ENCODE measurements at places on chromosomes 11 and 22.

DNA sequence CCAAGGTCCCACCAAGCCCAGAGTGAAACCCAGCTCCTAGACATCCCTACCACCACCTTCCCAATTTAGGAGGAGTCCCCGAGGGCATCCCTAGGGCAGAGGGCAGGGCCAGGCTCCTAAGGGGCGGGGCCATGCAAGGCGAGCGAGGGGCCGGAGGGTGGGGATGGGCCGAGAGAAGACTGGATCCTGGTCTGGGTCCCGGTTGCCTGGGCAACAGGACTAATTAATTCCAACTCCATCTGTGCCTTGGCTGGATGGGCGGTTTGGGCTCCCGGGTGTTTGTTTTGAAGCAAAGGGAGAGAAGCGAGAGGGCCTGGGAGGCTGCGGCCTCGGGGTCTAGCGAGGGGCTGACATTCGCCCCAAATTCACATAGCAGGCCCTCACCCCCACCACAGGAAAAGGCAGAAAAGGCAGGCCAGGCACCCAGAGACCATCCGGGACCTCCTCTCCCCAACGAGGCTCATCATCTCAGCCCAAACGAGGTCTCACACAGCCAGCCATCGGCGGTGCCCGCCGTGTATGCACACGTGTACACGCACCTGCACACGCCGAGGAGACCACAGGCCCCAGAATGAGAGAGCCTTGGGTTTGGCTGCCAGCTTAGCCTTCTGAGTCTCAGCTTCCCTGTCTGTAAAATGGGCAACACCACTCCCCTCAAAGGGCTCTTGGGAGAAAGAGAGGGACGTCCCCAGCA lies 23.9 kb downstream of the ELFN2 start:
- no peak for DNase-seq

GRCh38 chr11:95700471-95700817 lies 89.1 kb downstream of the FAM76B start:
- DNase-seq, result no peak

GRCh38 chr11:25449091-25449490 lies 882.8 kb upstream of the ANO3 start:
- DNase-seq, result no peak

DNA sequence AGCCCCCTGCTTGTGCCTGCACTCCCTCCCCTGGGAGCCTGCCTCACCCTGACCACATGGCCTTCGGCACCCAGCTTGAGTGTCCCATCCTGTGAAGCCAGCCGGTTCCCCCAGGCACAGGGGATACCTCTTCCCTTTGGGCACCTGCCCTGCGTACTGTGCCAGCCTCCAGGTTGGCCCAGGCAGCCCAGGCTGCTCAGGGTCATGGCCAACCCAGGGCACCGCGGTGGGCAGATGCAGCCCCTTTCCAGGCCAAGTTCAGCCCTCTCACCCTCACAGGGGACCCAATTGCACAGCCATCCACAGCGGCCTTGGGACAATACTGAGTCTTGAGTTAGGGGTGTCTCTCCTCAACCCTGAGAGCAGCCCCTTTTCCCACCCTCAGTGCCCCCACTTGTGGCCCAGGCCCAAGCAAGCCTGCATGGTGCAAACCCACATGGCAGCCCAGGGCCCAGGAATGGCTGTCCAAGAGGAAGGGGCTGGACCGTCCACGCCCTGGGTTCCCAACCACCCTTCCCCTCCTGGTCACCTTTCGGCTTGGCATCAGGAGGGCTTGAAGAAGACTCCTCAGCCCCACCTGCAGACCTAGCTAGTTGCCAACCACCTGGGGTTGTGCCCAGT lies 87.7 kb downstream of the CDKN1C start:
- no peak for DNase-seq

DNA sequence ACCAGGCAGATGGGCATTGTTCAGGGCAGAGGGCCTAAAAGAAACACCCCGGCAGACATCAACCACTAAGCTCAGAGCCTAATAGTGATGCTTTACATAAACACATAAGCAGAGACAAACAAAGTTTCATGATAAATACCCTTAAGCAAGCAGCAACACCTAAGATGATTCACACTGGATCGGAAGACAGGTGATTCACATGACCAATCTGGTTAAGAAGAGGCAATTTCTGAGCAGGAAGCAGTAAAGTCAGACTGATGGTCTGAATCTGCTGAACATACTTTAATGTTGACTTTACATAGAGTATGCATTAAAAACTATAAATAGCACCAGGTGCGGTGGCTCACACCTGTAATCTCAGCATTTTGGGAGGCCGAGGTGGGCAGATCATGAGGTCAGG lies 56.1 kb downstream of the SYN3 start:
- no peak for DNase-seq

DNA sequence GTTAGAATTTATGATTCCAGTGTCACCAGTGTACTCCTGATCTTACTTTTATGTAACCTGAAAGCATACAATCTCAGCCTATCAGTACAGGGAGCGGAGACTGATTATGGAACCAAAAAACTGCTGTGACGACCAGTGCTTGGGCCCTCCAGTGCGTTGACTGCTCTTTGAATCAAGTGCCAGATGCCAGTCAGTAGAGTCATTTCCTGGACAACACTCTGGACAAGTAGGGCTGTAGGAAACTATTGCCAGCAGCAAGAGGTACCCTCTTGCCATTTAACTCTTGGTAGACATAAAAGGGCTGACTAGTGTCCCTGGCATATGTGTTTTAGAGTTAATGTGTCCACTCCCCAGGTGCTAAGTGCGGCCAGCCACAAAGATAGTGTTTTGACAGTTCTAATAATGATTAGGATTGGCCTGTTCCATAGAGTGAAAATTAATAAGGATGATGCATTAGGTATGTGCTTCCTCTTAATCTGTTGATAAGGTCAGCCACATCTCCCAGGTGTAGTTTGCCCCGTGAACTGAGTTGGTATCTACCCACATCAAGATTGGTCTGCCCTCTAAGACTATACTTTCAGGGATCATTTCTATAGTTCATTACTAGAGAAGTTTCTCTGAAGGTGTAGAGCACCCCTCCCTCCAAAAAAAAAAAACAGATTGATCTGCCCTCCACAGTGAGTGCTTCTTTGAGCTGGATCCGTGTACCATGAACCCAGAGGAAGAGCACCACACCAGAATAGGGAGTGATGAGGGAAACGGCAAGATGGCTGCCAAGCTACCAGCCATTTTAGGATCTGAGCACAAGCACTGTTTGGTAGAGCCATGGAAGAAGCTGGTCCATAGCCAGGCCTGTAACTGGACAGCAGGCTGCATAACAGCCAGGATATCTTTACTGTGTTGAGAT lies 20.7 kb upstream of the AIFM3 start:
- no peak for DNase-seq

- DNase-seq, result no peak
These were observed 214.3 kb downstream of the NXPE2 start for GRCh38 chr11:114892381-114893197.

- DNase-seq, result no peak
These were observed 64.8 kb downstream of the UBASH3B start for GRCh38 chr11:122720107-122720881.

DNA sequence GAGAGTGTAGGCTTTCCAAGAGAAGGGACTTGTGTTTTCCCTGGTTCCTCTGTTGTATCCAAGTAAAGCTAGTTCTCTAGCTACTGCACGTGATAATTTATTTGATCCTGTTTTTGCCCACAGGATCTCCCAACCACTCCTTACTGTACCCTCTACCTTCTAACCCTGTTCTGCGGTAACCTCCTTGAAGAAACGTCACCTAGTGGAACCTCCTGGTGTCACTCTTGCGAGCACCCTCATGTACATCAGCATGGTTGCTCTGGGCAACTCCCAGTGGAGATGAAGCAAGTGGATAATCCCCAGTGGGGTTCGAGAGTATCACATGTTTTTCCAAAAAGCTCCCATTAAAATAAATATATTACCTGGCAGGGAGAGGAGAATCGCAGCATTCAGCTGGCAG lies 108.9 kb upstream of the CLMP start:
- no peak for DNase-seq

DNA sequence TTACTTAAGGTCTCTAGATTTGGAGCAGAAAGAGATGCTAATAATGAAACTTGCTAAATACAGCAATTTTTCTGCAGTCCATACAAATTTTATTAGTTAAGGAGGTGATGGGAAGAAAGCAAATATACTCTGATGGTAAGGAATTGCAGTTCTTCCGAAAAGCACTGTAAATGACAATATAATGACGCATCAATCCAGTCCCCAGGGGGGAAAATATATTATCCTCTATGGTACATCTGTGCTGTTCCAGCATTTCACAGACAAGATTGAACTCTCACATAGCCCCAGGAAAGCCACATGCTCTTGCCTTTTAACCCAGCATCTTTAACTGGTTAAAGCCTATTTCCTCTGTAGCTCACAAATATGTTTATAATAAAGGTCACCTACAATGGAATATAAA lies 416.6 kb upstream of the CCDC90B start:
- no peak for DNase-seq

- no peak for DNase-seq
These were observed 161.1 kb upstream of the API5 start for GRCh38 chr11:43150697-43151096.

GRCh38 chr22:43197271-43197941 lies 10.5 kb upstream of the TTLL12 start:
- DNase-seq, result peak; percentile 72

GRCh38 chr11:13327421-13327820 lies 49.8 kb downstream of the BMAL1 start:
- DNase-seq, result no peak

DNA sequence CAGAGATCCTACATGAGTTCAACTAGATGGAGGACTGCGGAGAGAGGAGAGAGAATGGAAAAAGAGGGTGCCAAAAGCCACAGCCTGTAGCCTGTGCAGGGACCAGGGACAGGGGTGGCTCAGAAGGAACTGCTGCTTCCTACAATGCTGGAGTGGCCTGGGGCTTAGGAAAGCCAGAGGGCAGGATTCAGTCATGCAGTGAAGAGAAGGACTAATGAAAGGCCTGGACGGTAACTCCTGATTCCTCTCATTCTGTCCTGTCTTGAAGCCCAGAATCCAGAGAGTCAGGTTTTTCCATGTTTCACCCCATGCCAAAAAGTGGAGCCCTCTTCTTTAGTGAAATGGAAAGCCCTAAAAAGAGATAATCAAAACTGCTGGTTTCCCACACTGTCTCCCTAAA lies 48.4 kb upstream of the INCENP start:
- DNase-seq, result peak; percentile 9

GRCh38 chr11:130456286-130456685 lies 7.8 kb downstream of the ADAMTS15 start:
- DNase-seq, result no peak

- DNase-seq, result no peak
These were observed 18.4 kb downstream of the PSMD13 start for GRCh38 chr11:255176-255575.

DNA sequence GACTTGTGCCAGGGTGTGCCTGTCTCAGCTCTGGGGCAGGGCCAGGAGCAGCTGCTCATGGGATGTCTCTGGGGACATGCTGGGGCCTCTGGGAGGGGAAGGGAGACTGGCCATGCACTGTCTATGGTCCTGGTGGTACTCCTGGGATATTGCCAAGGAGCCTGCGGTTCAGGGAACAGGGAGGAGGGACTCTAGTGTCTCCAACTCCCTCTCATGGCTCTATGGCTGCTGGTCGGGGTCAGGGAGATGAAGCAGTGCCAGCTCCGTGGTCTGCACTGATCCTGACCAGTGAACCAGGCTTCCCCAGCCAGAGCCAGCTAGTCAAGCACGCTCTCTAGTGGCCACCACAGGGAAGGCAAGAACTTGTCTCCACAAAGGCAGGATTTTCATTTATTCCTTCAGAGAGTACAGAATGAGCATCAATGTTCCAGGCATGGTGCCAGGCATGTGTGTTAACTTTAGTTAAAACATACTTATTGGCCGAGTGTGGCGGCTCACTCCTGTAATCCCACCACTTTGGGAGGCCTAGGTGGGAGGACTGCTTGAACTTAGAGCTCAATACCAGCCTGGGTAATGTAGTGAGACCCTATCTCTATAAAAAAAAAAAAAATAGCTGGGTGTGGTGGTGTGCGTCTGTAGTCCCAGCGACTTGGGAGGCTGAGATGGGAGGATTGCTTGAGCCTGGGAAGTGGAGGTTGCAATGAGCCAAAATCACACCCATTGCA lies 2.5 kb upstream of the BEST1 start:
- DNase-seq, result peak; percentile 91

DNA sequence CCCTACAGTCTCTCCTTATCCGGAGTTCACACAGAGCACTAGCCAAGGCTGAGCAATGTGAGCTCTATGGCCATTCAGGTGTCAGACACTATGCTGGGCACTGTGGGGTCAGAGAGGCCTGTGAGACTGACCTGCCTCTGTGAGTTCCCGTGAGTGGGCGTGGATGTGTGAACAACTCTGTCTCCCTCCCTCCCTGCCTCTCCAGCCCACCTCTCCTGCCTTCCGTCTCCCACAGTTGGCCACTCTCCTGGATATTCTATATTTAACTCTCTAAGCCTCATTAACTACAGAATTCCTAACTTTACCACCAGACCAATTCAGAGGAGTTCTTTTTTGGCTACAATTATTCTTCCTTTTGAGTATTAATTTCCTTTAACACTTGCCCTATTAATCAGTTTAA lies 191.6 kb upstream of the NCAM1 start:
- no peak for DNase-seq

DNA sequence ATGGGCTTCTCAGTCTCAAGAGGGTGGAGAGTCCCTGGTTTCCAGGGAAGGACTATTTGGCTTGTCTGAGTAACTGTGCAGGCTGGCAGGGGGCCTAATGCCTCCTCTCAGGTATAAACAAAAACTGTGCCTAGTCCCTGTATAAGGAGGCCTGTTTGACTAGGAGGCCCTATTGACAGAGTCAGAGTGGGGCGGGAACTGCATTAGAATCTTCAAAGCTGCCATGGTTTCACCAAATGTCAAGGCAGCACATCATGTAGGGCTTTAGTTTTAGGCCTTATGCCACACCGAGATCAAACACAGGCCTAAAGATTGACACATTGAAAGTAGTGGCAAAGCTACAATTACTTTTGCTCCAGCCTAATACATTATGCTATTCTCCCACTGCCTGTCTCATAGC lies 611.5 kb upstream of the B3GAT1 start:
- no peak for DNase-seq

DNA sequence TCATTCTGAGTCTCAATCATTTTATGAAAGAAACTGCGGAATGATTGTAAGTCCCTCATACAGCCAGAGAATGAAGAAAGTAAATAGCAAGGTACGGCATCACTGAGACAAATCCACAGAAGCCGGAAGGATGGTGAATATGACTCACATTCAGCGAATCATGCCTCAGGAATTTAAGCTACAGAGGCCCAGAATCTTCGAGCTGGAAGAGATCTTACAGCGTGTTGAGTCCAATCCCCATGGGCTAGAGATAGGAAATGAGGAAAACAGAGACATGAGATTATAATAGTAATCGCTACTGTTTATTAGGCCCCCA lies 173.2 kb downstream of the KIF18A start:
- DNase-seq, result no peak

GRCh38 chr22:31944700-31945442 lies 536 bp downstream of the YWHAH start:
- no peak for DNase-seq

- no peak for DNase-seq
These were observed 8.3 kb upstream of the RTN4R start for GRCh38 chr22:20276468-20276867.
